ENCODE measurements at places on chromosomes 1 and 21.

DNA sequence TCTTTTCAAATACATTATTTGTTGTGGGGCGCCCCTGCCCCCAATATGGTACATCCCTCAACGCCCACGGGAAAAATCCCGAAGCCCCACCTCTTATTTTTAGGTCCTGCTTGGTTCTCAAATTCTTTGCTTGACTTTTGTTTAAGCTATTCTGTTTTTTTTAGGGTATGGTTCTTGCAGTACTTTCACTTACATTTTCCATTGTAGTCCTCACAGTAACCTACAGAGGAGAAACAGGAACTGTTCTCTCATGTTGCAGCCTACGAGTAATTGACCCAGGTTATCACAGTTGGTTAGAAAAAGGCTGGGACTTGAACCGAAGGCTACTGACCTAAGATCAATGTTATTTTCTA is 697 bp upstream of the C21orf91 start:
- DNase-seq: peak; percentile 70

GRCh38 chr21:28356422-28356821 is 636.3 kb downstream of the LTN1 start:
- no peak for DNase-seq

- no peak for DNase-seq
Observed at GRCh38 chr1:59052166-59052590, 244.7 kb upstream of the FGGY start.

DNA sequence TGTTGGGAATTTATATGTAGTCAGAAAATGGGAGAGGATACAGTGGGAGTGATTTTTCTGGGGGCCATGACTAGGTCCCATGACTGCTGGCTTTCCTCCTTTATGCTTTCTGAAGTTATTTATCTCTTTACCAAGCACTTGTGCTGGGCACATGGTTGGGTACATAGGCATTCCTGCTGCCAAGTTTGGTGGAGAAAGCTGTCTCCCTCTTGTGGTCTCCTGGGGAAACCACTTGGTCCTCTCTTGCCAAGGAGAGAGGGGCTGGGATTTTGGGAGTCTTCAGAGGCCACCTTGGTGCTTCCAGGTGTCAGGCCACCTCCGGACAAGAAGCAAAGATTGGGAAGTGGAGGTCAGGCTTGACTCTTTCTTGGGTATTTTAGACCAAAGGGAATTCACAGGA is 120.2 kb upstream of the KCNE2 start:
- DNase-seq: no peak

DNA sequence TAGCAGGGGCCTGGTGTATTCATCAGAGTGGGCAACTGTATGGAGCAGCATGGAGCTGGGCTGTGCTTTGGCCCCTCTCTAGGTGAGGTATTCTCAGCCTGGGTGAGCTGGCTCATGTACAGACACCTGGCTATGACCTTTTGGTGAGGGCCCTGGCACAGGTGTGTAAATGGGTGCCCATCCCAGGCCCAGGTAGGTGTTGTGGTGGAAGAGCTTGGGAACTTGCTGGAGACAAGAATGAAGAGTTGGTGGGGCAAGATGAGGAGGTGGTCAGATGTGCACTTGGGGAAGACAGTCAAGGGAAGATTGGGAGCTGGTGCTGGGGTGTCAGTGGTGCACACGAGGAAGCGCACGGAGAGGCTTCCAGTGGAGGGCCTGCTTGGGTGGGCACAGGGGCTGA is 95.5 kb downstream of the TRIM11 start:
- no peak for DNase-seq

GRCh38 chr1:27650539-27651175 is 15.7 kb upstream of the FGR start:
- no peak for DNase-seq

DNA sequence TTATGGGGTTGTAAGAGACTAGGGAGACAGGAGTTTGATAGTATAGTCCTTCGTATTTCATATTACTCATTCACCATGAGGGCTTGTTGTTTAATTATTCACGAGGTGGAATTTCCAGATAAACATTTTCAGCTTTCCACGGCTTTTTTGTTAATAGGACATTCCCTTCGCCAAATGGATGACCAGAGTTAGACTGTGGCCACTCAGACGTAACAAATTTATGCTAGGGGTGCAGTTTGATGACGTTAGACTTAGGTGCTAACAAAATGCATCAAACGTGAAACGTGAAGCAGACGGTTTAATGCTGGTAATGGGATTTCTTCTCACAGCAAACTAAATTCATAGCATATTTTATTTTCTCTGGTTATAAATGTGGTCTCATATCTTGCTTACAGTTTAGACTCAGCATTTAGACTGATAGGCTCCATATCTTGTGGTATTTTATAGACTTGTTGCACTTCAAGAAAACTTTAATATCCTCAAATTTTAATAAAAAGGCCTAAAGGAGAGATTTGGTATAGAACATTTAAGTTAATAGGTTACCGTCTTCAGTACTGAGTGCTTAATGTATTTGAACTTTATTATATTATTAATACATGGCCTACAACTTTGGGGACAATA is 2.3 kb downstream of the DHX9 start:
- no peak for DNase-seq

DNA sequence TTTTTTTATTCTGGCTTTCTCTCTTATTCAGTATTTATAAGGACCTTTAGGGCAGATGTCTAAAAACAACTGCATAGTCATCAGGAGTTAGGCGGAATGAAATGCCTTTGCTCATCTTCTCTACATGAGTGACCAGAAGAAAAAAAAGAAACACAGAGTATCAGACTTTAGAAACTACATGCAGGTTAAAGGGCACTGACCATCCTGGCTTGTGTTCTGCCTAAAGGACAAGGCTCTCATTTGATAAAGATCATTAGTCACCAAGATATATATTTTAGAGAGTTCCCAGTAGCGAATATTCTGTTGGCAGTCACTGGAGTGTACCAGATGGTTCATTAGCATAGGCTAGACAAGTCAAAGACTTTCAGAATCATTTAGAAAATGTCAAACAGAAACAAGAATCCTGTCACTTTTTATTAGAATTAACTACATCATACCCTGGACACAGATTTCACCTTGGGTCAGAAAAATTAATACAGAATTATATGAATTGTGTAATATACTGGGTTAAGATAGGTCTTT is 145.6 kb downstream of the NR5A2 start:
- DNase-seq: no peak

DNA sequence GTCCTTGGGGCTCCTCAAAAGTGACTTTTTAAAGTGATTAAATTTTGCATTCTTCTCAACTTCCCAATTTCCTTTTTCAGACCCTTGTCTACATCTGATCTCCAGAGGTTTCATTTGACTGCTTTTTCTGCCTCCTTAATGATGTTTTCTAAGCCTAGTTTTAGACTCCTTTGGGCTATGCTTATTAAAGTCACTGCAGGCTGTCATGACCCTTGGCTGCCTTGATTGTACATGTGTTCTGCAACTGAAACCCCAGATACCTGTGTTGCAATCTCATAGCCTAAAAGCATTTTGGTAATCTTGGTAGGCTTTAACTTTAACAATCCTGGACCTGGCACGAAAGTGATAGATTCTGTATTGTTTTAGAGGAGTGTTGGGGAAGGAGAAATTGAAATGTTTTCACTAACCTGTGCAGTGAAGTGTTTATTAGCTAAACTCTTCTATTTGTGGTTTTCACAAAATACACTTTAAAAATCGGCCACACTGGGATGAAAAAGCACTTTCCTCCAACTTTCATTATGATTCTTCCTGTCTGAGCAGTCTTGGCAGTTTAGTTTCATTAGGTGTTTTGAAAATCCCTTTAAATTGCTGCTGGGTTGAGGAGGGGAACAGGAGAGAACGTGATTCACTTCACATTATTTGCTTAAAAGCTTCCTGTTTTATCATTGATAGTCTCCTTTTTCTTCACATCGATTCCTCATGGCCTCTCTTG is 4.9 kb downstream of the MACO1 start:
- DNase-seq: no peak

- no peak for DNase-seq
Observed at GRCh38 chr1:32893198-32894018, 7.1 kb downstream of the HPCA start.

- no peak for DNase-seq
Observed at GRCh38 chr1:29349871-29350491, 113.7 kb downstream of the PTPRU start.

- DNase-seq: peak; percentile 55
Observed at GRCh38 chr1:214280386-214281020, 456 bp upstream of the SMYD2 start.

DNA sequence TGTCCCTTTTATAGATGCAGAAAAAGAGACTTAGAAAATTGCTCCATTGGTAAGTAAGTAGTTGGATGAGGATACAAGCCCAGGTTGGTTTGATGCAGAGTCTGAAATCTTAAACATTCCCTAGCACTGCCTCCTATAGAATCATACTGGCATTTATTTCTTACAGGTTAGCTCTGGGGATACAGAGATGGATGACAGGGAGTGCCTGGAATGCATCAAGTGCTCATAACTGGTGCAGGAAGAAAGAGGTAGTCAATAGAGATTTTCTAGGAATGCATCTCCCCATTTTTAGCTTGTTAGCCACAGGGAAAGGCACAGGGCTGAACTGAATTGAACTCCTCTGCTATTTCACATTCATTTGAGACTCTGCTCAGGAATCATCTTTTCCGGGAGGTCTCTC is 269.0 kb upstream of the USP24 start:
- no peak for DNase-seq

- DNase-seq: no peak
Observed at GRCh38 chr1:65393928-65394327, 26.5 kb upstream of the LEPR start.

DNA sequence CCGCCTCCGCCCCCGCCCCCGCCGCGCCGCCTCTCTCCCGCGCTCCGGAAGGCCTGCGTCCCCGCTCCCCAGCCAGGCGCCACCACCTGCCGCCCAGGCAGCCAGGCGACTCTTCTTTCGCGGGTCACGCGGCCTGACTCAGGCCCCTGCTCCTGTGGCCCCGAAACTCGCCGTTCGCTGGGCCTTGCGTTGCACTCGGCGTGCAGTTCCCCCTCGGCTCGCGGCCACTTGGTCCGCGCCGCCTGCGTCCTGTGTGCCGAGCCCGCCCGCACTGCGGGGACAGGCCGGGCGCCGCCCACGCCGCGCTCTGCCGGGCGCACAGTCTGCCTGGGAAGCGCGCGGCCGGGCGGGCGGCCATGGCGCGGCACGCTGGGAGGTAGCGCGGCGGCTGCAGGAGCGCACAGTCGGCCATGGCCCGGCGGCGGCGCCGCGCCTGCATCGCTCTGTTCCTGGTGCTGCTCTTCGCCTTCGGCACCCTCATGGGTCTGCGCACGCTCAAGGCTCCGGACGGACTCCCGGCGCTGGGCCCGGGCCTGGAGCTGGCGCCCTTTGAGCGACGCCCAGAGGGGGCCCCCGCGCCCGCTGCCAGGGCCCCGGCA is at the start of gene MANEAL:
Gene MANEAL, plus strand, starts transcription at position 75 of the 599 bp plus-strand sequence. Its CDS starts 336 bp downstream, at position 411.
- no peak for DNase-seq

- no peak for DNase-seq
Observed at GRCh38 chr1:25871086-25871703, 4.3 kb downstream of the PAQR7 start.

DNA sequence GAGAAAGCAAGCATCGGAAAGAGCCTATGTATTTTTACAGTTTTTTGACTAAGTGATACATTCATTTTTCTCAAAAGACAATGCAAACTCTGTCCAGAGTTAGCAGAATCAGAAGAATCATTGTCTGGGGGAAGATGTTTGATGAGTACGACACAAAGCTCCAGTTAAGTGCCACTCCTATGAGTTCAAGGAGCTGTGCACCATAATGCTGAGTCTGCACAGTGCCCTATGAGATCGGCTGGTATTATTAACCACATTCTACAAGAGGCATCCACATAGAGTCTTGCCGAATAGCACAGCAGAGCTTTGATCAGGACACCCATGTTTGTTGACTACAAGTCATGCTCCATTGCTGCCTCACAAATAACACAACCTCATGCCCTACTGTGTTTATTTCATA is 54.9 kb upstream of the RAP1GAP start:
- DNase-seq: no peak

- DNase-seq: no peak
Observed at GRCh38 chr21:31592963-31593560, 66.4 kb upstream of the SOD1 start.

DNA sequence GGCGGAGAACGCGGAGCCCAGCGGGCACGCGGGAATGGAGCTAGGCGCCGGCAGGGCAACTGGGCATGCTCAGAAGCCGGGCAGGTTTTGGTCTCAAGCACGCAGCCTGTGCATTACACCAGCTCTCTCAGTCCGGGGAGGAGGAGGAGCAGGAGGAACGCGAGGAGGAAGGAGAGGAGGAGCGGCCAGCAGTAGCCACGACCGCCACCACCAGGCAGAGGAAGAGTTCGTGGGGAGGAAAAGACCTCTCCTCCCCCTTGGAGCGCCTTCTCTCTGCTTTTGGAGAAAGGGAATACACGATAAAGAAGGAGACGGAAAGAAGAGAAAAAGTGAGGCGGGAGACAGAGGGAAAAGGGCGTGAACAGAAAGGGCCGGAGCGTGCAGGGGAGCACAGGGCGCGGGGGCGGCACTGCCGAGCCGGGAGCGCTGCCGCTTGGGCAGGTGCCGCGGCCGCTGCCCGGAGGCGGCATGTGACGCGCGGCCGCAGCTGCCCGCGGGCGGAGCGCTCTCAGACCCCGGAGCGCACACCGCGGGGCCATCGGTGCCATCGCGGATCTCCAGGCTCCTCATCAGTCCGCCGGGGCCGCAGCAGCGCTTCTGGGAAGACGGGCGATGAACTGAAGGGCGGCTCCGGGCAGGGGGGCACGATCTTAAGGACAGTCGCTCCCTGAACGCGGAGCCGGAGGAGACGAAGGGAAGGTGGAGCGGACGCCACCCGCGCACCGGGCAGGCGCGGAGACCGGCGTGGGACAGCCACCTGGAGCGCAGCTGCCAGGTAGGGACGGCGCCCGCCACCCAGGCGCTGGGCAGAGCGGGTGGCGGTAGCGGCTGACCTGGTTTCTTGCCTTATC is at the start of gene CHRM3:
Gene CHRM3, plus strand, starts transcription at position 116 of the 851 bp plus-strand sequence. CDS start 520,884 bp downstream, outside the sequence.
- no peak for DNase-seq

DNA sequence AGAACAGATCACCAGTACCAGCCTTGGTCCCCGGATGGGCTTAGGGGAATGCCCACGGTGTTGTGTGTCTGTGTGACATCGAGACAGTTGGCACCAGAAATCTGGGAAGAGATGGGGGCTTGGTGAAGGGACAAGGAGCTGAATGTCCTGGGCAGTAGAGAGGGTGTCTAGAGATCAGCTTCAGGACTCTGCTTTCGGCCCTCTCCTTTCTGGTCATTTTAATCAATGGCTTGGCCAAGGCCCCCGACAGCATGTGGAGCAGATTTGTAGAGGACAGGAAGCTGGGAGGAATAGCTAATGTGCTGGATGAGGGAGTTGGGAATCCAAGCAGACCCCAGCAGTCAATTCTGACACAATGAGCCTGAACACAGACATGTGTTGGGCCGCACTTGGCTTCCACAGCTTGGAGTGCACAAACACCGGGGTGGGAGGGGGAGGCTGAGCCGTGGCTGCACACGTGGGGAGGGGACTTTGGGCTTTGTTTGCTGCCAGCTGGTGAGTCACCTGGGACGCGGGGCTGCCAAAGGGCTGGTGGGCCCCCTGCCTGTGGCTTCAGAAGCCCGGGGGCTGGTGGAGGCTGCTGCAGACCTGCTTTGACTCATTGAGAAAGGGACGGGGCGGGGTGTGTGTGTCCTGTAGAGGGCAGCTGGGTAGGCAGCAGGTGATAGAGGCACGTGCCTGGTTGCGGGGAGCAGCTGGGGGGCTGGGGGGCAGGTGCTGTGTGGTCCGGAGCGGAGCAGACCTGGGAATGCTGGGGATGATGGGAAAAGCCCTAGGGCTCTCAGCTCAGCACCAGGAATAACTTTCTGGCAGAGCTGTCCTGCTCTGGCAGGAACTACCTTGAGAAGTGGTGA is 20.9 kb downstream of the SLC1A7 start:
- no peak for DNase-seq

GRCh38 chr1:23618586-23619083 is 59.3 kb upstream of the ID3 start:
- no peak for DNase-seq
